ENCODE measurements at places on chromosomes 3 and 15.

DNA sequence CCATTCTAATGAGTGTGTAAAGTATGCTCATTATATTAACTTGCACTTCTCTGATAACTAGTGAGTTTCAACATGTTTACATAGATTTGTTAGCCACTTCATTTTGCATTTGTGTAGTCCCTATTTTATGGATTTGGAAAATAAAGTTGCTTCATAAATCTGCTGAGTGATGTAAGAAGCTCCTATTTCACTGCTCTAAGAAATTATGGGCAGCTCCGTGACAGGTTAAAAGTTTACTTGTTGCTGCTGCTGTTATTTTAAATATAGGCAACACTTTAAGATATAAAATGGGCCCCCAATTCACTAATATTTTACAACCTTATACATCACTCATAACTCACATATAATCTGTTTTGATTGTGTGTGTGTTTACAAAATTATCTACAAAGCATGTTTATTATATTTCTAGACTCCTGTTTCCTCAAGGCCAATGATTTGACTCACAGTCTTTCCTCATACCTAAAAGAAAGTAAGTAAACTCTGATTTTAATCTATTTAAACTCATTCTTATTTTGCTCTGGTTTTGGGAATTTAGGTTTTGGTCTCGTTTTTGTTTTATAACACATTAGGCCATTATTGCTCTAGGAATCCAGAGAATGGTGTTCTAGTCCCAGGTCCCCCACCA, 51.7 kb upstream of the FILIP1L start:
- DNase-seq: no peak

DNA sequence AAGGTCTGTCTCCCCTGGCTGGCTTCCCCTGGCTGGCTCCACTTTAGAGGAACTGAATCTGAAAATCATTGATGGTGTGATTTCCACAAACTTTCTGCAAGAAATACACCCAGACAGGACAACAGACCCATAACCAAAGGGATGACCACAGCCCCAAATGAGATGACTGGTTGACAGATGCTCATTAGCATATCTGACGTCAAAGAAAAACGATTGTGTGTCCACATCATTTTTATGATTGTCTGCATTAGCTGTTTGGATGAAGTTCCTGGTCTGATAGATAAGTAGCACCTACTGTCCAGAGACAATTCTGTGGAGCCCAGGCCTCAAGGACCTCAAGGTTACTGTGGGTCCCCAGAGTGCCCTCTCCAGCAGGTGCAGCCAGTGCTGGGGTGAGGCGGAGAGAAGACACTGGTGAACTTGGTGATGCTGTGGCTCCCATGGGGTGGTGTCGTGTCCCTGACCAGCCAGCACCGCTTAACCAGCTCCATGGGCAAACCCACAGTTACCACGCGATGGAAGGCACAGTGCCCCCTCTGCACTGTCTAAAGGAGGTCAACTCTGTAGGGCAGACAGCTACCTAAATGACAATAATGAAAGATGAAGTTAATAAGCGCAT, 127.4 kb downstream of the NSMCE3 start:
- no peak for DNase-seq

- DNase-seq: no peak
These were observed 3.6 kb downstream of the CXCR6 start for GRCh38 chr3:45946875-45947274.

- peak; percentile 49 for DNase-seq
These were observed 185.7 kb upstream of the THRB start for GRCh38 chr3:24680214-24680967.

DNA sequence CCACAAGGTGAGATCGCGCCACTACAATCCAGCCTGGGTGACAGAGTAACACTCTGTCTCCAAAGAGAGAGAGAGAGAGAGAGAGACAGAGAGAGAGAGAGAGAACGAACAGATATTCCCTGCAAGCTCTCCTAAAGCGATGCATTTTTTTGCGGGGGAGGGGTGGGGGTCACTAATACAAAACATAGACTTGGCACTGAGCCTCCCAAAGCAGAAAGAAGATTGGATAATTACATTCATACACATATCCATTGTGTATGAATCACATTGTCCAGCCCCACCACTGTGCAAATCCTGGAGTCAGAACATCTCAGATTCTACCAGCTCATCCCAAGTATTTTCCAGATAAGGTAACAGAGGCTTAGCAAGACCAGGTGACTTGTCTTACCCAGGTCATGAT, 459.9 kb downstream of the MAGI1 start:
- DNase-seq: no peak

GRCh38 chr3:135740211-135740610, 225.3 kb upstream of the PPP2R3A start:
- no peak for DNase-seq

GRCh38 chr3:63029921-63030320, 154.7 kb upstream of the CADPS start:
- DNase-seq: no peak

- DNase-seq: no peak
These were observed 29.7 kb downstream of the TNIK start for GRCh38 chr3:171430530-171430929.

DNA sequence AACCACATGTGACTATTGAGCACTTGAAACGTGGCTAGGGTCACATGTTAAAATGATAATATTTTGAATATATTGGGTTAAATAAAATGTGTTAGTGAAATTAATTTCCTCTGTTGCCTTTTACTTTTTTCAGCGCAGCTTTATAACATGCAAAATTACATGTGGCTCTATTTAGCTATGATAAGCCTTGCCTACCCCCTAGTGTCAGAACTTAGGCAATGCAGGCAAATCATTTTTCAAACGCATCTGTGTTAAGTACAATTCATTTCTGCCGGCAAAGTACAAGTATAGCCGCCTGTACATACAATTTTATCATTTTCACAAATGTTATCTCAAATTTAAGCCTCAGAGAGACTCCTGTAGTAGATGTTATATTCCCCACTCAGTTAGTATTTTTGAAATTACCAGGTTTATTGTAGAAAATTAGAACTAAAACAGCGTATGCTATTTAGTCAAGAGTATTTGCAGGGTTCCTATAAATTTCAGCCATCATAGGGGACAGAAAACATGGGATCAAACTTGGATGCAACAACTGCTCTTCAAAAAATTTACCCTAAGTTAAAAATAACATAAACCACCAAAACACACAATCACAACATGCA, 56.1 kb downstream of the TAFA4 start:
- DNase-seq: peak; percentile 19

- DNase-seq: no peak
These were observed 11.7 kb downstream of the SPTBN5 start for GRCh38 chr15:41881920-41882688.

GRCh38 chr3:182937293-182938051, 42.9 kb downstream of the DCUN1D1 start:
- DNase-seq: no peak

DNA sequence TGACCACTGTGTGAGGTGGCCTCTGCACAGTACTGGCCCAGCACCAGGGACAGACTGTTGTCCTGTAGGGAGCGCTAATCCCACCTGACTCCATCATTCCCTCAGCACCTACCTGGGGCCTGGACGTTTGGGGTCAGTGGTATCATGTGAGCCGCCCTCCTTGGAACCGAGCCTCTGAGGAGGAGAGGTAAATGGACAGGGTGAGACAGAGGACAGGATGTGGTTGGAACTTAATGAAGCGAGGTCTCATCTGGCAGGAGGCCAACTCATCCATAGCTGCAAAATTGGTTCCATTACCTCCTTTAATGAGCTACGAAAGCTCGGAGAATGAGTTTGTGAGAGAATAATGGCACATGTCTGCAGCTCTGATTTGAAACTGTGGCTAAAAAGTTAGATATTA, 13.9 kb downstream of the MAPKAPK3 start:
- DNase-seq: no peak

DNA sequence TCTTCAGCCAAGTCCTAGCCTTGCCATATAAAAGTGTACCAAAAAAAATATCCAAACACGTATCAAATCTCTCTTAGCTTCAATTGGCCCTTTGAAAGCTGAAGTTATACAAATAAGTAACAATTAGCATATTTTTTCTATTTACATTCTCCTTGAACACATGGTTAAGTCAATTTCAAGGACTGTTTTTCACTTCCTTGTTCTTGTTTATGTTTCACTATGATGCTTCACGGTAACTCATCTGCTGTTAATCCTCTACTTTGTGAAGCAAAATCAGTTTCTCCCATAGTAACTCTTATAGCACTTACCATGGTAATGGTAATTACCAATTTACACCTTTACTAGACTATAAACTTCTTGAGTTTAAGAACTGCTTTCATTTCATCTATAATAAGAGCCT, 10.6 kb upstream of the SPRED1 start:
- DNase-seq: peak; percentile 37

- DNase-seq: no peak
These were observed 20.3 kb upstream of the DGKG start for GRCh38 chr3:186382217-186382885.

DNA sequence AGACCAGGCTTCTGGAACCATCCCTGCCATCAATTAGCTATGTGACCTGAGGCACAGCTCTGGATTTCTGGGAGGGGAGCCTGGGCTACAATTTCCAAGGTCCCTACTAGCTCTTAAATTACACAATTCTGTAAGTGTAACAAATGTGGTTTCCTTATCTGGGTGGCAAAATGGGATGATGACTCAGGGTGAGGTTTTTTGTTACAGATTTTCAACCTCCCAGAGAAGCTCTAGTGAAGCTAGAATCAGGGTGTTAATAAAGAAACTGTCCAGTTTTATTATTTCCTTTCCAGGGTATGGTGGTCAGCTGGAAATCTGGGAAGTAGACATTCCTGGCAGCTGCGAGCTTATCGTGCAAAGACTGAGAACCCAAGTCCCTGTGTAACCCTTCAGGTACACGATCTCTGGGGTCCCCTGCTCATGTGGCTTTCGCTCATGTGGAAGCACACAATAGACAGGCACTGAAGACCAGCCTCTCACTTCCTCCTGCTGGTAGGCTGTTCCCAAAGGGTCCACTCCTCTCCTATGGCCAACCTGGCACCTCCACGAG, 7.3 kb downstream of the RAB27A start:
- DNase-seq: no peak

- DNase-seq: no peak
These were observed 10.3 kb downstream of the RPS17 start for GRCh38 chr15:82530006-82530405.

DNA sequence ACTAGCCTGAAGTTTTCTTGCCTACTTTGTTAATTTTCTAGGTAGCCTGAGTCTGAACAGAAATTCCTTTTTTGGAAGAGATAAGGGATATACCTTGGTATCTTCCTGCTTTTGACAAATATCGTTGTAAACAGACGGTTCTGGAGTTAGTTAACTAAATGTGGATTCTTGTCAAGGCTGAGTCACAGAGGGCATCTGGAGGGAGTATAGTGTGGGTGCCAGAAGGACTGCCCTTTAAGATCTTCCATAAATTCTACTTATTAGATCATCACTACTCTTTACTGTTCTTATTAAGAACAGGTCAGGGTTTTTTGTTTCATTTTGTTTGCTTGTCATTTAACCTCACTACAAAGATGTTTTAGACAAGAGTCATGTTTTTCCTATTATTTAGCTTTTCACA, 125.3 kb upstream of the SKOR1 start:
- DNase-seq: no peak

- no peak for DNase-seq
These were observed 47.0 kb upstream of the TRPM1 start for GRCh38 chr15:31148297-31149087.

- DNase-seq: no peak
These were observed 61.9 kb upstream of the CD96 start for GRCh38 chr3:111480091-111480490.

DNA sequence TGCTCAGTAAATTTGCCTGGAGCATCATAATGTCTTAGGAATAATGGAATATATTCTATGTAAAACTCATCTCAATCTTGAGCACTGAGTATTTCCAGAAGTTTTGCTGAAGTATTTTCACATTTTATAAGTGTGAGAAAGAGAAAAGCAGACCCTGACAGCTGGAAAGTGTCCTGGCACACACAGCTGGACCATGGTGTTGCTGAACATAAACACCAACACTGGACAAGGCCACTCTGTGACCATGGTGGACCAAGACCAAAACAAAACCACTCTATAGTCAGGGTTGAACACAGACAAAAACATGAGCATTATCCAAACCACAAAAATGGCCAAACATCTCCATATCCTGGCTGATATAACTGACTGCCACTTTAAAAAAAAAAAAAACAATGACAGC, 15.1 kb upstream of the SGO1 start:
- DNase-seq: no peak

- no peak for DNase-seq
These were observed 362.2 kb downstream of the RBMS3 start for GRCh38 chr3:29643034-29643425.

- DNase-seq: no peak
These were observed 40.5 kb upstream of the XIRP1 start for GRCh38 chr3:39232859-39233258.

DNA sequence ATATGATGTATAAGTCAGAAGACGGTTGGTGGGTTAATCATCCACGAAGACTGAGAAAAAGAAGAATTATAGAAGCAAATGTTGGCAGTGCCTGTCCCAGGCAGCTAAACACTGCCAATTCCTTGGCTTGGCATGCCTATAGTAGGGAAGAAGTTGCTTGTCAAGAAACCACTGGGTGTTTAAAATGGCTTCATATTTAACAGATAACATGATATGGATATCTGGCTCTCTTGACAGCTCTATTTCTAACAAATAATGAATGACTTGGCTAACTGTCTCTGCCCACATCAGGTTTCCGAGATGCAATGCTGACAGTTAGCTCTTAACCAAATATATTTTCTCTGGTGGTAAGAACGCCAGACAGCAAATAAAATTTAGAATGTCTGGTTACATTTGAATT, 341.7 kb upstream of the KCNMB2 start:
- DNase-seq: no peak

GRCh38 chr3:189349772-189350171, 178.0 kb downstream of the TPRG1 start:
- DNase-seq: no peak

- DNase-seq: no peak
These were observed 1.1 kb downstream of the PAK6 start for GRCh38 chr15:40239693-40240618.

DNA sequence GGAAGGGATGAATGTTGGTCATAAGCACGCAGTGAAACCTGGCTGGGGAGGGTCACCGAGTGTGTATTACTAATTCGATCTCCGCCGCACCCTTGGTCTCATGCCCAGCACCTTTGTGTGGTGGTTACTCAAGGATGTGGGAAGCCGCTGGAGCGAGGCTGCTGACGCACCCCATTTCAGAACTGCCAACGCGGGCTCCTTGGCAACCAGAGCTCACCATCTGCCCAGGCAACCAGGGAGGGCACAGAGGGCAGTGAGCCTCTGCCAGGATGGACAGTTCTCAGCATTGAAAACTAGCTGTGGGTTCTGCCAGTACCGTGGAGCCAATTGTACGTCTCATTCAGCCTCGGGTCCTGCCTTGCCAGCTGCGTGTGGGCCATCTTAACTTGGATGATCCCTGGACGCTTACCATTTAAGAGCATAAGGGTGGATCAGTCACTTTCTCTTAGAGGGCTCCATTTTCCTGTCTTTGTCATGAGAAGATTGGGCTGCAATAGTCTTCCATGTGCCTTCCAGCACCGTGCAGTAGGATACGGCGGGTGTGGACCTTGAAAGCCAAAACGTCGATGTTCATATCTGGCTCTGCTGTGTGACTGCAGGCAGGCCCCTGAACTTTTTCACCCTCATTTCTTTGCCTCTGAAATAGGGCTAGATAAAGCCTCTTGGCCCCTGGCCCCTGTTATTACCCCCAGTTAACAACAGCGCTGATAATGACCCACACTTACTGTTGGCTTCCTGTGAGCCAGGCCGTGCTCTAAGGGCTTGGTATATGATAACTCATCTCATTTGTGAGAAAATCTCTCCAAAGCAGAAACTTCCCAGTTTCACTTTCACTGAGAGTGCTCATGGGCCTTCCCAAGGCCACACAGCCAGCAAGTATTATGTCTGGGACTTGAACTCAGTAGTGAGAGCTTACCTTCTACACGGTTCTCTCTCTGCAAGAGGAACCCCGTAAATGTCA, 238.8 kb downstream of the OPA1 start:
- peak; percentile 27 for DNase-seq
